Stimulated activated CD8-positive, alpha-beta memory T cell treated with anti-CD3 and anti-CD28 coated beads, Interleukin-2, amount 100 ng/mL, for 48 hours (primary cell): ENCODE measurements at places on chromosomes 5 and 9.

GRCh38 chr5:97365918-97366317 lies 182.9 kb upstream of the RIOK2 start:
- no peak for DNase-seq

GRCh38 chr5:170095646-170096045 lies 10.1 kb upstream of the FOXI1 start:
- no peak for DNase-seq

DNA sequence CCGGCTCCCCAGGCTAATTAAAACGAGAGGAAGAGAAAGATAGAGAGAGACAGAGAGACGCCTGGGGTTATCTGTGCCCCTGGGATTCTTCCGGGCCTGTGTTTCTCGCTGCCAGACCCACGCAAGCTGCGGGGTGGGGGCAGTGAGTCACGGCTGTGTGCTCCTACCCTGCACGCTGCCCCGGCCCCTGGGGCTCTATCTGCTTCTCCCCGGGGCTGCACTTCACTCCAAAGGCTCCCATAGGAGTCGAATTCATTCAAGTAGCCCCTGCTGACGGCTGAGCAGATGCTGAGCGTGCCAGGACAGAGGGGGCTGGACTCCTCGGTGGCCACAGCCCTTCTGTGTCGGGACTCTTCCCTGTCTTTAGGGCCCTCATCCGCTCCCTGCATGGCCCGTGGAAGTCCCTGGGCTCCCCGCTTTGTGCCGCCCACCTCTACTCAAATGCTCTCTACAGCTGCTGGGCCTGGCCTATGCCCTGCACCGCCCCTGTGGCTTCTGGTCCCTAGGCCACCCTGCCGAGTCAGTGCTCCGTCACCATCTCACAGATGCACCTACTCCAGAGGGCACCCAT lies 22.8 kb downstream of the SARDH start:
- no peak for DNase-seq

DNA sequence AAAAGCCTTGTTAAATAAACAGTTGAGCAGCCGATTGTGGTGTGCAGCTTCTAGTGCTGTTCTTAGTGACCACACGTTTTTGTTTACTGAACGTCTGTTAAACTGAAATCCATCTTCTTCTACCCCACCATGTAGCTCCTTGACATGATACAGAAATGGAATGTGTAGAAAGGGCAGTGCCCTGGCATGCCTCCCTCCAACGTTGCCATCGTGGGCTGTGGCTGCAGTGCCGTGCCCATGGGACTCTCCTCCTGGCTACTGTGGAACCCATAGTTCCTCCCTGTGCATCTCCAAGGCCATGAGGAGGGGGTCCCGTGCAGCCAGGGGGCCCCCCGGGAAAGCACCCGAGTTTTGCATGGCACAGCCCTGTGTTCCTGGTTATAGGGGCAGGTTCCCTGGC lies 23.3 kb upstream of the TGFBI start:
- DNase-seq, result no peak

GRCh38 chr9:116491219-116491618 lies 195.9 kb upstream of the TRIM32 start:
- DNase-seq, result no peak

DNA sequence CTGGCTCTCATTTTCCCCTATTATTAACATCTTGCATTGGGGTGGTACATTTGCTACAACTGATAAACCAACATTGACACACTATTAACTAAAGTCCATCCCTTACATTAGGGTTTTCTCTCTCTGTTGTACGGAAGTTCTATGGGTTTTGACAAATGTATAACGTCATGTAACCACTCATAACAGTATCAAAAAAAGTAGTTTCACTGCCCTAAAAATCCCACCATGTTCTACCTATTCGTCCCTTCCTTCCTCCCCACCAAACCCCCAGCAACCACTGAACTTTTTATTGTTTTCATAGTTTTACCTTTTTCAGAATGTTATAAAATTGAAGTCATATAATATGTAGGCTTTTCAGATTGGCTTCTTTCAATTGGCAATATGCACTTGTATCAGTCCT lies 40.1 kb downstream of the MLLT3 start:
- DNase-seq, result no peak

- peak; percentile 42 for DNase-seq
Observed at GRCh38 chr5:55868846-55869245, 17.7 kb downstream of the IL31RA start.

DNA sequence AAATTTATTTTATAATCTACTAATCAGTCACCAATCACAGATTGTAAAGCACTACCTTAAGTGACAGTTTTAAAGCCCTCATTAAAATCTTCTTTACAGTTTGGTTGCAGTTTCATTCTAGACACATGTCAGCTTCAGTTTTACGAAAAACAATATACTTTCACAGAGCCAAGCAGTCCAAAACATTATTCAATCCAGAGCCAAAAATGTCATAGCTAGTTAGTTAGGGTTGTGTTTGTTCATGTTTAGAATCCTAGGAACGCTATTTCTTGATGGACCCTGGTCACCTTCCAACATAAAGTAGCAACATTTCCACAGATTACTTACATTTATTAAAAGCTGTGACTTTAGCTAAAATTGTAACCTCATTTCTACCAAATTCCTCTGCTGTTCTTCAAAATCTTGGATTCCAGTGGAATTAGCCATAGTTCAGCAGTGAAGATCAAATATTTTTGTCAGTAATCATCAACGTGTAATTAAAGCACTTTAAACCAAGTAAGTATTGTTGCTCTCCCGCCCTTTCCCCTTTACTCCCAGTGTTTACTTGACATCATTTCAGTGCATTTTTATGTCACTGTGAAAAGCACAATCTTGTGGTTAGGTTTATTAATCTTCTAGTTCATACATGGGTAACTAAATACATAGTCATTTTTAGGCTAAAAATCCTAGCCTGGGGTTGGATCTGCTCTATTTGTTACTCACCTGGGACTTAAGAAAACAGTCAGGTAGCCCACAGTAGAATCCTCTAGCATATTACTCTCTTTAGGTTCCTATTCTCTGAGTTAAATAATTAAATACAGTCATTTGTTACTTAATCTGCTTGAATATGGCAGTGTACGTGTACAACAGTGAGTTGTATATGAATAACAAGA lies 74.3 kb downstream of the NIPBL start:
- no peak for DNase-seq

DNA sequence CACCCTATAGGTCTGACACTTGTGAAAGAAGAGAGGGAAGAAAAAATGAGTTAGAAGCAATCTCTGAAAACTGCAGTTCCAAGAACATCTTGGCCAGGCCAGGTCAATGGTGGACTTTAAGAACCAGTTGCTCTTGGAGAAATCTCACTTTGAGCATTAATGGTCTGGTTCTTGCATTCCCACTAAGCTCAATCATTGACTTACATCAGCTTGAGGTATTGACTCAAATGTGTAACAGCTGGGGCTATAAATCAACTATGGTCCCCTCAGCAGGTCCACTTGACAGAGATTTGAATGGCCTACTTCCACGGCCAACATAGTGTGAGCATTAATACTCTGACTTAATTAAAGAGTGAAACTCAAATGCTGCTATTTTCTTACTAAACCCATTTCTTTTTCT lies 357.8 kb upstream of the RGMB start:
- DNase-seq, result no peak

DNA sequence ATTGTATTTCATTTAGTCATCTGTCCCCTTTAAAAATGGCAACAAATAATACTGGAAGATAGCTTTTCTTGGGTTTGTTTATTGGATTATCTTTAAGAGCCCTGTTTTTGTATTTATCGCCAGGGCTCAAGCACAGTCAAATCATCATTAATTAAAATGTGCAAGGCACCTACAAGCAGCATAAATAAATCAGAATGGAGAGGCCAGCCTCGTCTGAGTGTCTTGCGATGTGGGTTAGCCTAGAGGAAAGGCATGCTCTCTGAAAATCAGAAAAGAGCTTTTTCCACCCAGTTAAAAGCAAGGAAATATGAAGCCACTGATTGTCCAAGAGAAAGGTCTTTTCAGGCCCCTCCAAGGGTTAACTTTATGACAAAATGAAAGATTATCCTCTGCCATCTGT lies 31.8 kb downstream of the ZFAND5 start:
- DNase-seq, result no peak

DNA sequence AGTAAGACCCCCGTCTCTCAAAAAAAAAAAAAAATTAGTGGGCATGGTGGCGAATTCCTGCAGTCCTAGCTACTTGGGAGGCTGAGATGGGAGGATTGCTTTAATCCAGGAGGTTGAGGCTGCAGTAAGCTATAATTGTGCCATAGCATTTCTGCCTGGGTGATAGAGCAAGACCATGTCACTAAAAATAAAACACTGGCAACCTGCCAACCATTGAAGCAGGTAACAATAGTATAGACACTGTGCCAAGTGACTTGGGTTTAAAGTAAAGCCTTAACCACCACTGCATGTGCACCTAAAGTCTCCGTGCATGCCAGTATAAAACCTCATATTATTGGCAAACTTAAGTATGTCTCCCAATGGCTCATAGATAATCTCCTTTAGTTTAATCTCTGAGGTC lies 3.4 kb upstream of the APBA1 start:
- DNase-seq, result no peak

DNA sequence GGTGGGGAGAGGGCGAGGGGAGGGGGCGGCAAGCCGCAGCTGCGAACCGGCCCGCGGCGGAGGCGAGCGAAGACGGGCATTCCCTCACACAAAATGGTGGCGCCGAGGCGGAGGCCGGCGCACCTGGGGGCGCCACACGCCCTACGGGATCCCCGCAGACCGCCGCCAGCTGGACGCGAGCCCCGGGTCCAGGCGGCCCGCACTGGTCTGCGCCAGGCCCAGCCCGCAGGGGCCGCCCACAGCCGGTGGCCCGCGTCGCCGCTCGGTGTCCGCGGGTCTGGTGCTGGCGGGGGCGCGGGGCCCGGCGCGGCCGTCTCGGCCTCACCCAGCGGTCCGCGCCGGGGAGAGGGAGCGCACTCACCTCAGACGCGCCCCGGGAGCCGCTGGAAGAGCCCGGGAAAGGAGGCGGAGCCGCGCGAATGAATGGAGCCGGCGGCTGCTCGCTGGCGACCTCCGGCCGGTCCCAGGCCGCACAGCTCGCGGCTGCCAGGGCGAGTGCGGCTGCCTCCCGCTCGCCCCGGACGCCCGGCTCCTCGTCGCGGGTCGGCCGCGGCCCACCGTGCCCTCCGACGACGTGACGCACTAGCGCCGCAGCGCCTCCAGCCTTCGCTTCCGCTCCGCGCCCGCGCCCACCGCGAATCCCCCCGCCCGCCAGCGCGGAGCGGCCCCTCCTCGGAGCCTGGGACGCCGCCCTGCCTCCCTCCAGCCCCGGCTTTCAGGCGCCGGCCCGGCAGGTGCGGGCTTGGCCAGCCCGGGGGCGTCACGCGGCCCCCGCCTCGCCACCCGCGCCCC lies at the start of gene FAM169A:
Gene FAM169A, minus strand, starts transcription at position 584 of the 792 bp plus-strand sequence. CDS start 24,711 bp downstream, outside the sequence.
- DNase-seq, result peak; percentile 20

- no peak for DNase-seq
Observed at GRCh38 chr9:33257276-33257675, 7.2 kb downstream of the BAG1 start.

DNA sequence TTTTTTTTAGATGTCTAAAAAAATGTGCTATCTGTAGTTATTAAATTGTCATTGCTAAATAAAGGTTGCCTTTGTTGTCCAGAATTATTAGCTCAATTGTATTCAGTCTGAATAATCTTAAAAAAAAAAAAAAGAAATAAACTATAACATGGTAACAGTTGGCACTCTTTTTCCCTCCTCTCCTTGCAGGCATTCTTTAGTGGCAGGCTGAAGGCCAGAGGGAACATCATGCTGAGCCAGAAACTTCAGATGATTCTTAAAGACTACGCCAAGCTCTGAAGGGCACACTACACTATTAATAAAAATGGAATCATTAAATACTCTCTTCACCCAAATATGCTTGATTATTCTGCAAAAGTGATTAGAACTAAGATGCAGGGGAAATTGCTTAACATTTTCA lies 87.6 kb upstream of the FAM170A start:
- no peak for DNase-seq

DNA sequence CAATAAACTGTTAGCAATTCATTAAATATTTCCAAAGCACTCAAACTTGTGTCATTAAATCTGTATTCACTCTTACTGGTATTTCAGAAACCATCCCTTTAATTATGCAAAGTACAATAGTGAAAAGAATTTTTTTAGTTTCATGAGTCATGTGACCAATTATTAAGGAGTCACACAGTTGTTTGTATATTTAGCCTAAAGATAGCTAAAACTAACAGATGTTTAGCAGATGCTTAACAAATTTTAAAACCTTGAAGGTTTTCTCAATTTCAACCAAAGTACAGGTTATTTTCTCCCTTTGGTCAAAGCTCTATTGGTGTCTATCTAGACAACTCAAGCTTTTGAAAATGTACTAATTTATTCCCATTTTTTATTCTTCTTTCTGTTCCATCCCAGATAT lies 44.1 kb downstream of the PJA2 start:
- DNase-seq, result no peak

DNA sequence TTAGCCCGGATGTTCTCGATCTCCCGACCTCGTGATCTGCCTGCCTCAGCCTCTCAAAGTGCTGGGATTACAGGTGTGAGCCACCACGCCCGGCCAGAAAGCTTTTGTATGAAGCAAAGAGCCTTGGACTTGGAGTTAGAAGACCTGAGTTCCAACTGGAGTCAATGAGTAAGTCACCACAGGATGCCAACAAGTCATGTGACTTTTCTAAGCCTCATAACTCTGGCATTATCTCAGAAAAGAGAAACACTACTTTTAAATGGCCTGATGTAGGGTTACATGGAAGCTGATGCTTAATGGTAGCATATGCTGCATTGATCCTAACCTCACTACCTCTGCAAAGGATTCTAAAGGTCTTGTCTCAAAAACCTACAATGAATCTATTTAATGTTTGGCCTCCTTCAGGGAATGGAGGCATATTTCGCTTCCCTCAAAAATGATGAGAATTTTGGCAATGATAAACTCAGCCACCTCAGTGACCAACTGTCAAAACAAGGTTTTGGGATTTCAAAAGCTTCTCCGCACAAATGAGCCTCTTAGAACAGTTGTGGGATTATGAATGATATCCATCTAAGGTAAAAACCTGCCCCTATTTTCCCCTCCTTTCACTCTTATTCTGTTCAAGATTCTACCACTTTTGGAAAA lies 236.8 kb downstream of the ACTL7B start:
- no peak for DNase-seq
